Chondrocyte (in vitro differentiated cells): ENCODE measurements at places on chromosomes 1 and 21.

DNA sequence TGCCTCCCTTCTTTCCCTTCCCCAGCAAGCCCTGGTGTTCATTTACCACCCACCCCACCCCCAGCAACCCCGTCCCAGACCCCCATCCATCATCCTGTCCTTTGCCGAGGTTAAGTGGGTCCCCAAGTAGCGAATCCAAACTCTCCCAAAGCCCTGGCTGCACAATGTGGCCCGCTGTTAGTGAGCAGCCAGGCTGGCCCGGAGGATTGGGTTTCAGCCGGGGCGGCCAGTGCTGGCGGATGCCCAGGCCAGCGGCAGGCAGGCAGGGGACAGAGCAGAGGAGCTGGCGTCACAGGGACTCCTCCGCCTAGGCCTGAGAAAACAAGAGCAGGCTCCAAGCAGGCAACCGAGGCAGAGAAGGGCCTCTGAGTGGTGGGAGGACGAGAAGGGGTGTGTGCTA, 61.4 kb downstream of the EPHB2 start:
- no peak for DNase-seq

DNA sequence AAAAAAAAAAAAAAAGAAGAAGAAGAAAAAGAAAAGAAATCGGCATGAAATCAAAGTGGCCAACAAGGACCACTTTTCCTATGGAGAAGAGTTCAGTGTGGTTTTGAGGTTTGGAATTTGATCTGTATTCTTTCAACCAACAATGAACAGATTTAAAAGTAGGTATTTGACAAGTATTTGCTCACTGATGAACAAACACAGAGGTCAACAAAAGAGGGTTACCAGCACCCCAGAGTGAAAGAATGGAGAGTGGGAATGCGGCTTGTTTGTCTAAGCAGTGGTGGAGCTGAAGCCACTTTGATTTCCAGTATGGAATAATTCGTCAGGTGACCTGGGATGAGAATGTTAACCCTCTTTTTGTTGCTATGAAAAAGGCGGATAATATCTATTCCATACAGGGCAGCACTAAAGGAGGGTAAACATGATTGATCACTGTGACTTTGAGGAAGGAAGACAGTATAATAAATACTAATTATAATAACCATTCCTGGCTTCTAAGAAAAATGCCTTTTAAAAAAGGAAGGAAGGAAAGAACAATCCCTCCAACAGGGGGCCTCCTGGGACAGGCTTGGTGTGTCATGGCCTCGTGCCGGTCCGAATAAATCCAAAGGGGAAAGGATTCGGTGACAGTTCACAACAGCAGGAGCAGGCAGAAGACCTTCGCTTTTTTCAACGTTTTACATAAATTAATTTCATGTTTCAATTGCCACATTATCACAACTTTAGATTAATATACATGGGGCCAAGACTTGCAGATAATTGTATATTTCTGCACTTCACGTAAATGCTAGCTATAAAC, 37.2 kb upstream of the SIM2 start:
- DNase-seq, result no peak

DNA sequence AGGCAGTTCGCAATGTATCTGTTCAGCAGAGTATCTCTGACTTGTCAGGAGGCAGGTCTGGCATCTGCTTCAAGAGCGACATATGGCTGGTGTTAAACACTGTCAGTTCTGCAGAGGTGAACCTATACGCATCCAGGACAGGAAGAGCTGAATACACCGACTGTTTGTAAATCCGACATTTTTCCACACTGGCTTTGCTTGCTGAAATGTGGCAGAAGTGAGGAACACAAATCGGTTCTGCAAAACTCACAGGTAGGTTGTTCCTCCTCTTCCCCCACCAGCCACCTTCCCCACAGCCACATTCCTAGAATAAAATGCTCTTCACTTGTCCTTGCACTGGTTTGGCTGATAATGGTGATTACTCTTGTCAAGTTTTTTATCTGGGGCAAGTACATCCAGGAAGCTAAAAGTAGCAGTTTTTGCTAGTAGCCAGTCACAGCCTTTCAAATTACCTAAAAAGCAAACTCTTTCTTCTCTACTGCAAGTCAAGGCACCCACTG, 289.2 kb downstream of the GRIK1 start:
- no peak for DNase-seq

GRCh38 chr21:31045841-31046240, 7.6 kb upstream of the KRTAP19-8 start:
- no peak for DNase-seq

- no peak for DNase-seq
Observed at GRCh38 chr1:150302338-150302737, 8.7 kb downstream of the MRPS21 start.

GRCh38 chr1:182484067-182484466, 34.1 kb downstream of the RGSL1 start:
- no peak for DNase-seq

DNA sequence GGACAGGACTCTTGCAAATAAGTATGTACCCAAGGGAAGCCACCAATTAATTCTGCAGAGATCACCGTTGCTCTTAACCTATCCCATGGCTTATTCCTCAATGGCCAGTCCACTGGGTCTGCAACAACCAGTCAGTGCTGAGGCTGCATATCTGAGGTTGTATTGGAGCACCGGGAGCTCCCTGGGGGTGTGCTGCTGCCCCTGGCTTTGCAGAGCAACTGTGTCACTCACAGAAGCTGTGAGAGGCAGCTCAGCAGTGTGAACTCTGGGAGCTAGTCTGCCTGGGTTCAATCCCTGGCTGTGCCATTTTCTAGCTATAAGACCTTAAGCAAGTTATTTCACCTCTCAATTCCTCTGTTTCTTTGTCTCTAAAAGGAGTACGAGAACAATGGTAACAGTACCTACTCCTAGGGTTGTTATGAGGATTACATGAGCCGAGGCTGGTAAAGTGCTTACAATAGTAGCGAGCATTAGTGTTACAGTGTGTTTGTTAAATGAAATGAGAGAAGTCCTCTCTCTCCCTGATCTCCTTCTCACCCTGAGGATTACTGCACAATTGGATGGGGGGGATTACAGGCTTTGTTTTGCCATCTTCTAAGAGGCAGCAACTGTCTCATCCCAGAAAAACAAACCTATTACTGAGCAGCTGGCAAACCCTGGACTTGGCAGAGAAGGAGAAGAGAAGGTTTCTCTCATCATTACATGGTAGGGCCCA, 3.6 kb downstream of the RXRG start:
- DNase-seq, result no peak

- DNase-seq, result no peak
Observed at GRCh38 chr1:33002006-33002405, 34.7 kb downstream of the AK2 start.
